ENCODE measurements at places on chromosomes 5 and 9.

- peak; percentile 76 for ATAC-seq
These were observed 13.8 kb downstream of the ST8SIA4 start for GRCh38 chr5:100889165-100889743.

GRCh38 chr9:130239741-130240241 lies 25.8 kb upstream of the HMCN2 start:
- ATAC-seq, result peak; percentile 93

GRCh38 chr5:41707853-41708603 lies 162.2 kb downstream of the OXCT1 start:
- ATAC-seq, result no peak

DNA sequence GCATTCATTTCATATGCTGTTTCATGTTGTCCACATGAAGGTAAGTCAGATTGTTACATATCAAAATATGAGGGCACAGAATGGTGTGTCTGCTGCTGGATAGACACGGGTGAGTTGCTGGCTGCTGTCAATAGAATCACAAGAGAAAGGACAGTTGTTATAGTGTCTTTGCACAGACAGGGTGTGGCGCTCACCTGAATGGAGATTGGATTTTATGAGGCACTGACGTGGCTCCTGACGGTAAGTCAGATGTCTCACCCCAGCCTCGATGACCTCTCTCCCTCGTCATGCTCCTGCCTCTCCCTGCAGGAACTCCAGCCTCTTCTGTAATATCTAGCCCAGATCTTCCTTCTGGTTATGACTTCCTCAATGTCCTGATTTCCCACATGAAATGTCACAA lies 75.4 kb upstream of the SELENOP start:
- ATAC-seq, result no peak

DNA sequence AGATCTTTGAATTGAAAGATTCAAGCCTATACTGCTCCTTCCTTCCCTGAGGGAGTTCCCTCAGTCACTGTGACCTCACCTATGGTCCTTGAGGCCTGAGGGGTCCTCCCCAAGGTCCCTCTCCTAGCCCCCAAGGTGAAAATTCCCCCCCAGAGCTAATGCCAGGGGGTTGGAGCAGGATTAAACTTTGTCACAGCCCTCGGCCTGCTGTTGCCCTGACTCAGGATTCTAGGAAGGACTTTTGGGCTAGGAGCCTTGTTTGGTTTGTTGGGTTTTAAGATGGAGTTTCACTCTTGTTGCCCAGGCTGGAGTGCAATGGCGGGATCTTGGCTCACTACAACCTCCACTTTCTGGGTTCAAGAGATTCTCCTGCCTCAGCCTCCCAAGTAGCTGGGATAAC lies 123.2 kb downstream of the C5orf15 start:
- no peak for ATAC-seq

DNA sequence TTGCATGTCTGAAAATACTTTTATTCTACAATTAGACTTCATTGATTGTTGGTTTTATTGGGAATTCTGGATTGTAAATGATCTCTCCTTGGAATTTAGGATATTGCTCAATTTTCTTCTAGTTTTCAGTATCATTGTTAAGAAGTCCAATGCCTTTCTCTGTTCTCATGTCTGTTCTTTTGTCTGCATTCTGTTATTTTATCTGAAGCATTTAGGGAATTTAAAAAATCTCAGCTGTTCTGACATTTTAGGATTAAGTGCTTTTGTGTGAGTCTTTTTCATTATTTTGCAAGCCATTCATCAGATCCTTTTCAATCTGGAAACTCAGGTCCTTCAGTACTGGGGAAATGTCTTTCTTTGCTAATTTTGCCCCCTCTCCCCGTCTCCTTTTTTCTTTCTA lies 4.4 kb upstream of the FER start:
- ATAC-seq, result no peak

DNA sequence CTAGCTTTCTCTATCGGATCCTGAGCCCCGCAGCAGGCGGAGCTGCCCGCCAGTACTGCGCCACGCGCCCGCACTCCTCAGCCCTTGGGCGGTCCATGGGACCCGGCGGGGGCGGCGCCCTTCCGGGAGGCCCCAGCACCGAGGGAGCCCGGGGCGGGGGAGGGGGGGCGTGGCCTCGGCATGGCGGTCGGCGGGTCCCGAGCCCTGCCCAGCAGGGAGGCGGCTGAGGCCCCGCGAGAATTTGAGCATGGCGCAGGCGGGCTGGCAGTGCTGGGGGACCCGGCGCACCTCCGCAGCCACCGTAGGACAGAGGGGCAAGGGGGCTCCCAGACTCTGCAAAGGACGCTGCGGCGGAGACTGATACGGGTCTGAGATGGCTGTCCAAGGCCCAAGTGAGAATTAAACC lies 6.8 kb downstream of the ZDHHC11B start:
- peak; percentile 37 for ATAC-seq

GRCh38 chr9:97153967-97154366 lies 115.0 kb upstream of the CTSV start:
- ATAC-seq, result no peak

DNA sequence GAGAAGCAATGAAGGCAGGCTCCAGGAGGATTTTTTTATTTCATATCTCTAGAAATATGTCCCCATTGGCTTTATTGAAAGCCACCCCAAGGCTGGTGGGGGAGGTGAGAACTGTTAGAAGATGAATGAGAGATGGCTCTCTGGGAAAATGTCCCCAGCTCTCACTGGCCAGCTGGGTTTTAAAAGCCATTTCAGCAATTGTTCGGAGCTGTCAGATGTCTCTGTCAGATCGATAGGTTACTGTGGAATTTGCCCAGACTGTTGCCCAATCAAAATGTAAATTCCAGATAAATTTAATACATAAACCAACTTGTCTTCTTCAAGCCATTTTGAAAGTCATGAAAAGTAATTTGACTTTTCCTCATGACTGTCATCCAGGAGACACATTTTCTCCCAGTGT lies 67.0 kb upstream of the BRINP1 start:
- ATAC-seq, result no peak

DNA sequence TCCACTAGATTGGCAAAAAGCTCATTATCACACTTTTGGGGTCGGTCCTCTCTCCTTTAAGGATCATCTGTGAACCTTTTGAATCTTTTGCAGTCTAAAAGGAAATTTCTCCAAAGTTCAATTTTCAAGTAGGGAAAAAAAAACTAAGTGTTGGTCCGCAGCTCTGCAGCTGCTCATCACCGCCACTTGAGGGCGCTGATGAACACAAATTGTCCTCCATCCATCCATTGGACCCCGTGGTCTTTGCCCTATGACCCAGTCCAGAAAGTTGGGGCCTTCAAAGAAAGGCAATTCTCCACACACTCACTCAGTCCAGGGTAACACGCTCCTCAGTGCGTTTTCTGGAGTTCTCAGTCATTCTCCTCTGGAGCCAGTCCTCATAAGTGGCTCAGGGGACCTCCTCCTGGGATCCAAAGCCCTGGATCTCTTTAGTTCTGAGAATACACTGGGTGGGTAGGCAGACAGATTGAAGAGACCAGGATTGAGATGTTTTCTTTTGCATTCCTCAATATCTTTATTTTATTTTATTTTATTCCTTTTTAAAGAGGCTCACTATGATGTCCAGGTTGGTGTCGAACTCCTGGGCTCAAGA lies 63.6 kb upstream of the SLC28A3 start:
- no peak for ATAC-seq

DNA sequence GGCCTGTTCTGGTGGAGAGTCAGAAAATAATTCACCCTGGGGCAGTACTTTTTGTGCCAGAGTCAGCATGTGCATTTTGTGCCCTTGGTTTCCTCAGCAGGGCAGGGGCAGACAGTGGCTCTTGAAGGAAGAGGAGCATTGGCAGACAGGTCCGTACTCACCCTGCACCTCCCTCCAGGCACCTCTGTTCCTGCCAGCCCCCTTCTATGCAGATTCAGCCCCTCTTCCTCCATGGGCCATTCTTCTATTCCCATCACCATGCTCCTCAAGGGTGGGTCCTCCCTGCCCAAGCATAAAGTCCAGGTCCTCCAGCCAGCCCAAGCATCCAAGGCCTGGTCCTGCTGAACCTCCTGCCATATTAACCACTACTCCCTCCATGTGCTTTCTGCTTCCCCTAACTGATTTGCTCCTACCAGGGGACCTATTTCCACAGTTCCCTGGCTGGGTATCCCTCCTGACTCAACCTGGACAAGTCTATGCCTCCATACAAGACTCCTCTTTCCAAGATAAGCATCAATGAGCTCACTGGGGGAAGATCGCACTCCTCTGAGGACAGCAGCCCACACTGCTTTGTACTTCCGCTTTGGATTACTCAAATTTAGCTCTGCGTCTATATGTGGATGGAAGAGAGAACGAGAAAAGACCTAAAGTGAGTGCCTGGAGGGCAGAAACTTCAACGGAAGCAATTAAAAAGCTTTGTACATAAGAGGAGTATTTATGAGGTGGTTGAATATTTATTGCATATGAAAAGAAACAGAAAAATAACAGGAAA lies 9.3 kb upstream of the ACSL6 start:
- peak; percentile 37 for ATAC-seq

GRCh38 chr9:100515578-100516494 lies 42.9 kb downstream of the TMEFF1 start:
- ATAC-seq, result no peak

GRCh38 chr9:109276469-109277440 lies 44.1 kb downstream of the EPB41L4B start:
- ATAC-seq, result no peak

DNA sequence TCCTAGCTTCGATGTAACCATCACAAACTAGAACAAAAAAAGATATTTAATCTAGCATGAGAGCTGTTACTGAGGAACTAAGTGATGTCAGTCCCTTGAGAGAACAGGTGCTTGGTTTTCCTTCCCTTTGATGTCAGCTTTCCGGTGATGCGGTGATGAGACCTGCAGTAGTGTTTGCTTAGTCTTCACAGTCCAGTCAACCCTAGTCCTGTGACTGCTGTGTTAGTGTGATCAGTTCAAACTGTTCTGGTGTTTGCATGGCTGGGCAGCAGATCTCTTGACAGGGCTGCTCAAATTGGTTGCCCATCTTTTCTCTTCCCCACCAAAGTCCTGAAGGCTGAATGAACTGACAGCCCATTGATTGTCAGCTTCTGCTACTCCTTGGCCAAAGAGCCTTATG lies 608.6 kb upstream of the DAB2 start:
- ATAC-seq, result peak; percentile 100

- no peak for ATAC-seq
These were observed 267.7 kb downstream of the NTRK2 start for GRCh38 chr9:84937180-84937579.

DNA sequence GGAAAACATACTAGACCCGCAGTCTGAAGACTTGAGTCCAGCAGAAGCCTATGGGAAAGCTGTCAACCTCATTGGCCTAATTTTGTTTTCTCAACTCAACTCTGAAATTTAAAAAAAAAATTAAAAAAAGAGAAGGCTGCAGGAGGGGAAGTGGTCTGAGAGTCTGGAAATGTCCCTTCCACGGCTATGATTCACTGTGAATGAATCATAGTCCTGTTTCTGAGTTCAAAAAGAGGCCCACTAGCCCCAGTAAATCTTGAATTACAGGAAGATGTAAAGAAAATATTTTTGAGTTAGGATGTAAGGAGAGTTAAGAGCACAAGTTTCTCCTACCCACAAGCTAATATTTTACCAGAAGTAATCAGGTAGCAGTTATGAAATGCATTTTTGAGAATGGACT lies 565.5 kb upstream of the DMAC1 start:
- no peak for ATAC-seq

DNA sequence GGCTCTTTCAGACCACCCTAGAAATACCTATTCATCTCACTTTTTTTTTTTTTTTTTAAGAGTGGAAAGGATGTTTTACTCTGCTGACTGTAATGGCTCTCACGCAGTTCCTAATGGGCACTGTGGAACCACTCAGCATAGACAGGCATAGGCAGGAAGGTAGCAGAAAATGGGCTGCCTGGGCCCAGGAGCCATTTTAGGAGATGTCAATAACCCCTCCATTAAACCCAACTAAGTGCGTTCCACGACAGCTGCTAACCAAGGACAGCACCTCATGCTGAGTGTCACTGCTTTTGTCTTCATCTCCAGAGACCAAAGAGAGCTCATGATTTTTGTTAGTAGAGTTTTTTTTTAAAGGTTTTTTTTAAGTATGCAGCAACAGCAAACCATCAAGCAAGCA lies 15.3 kb downstream of the MAP1B start:
- no peak for ATAC-seq

DNA sequence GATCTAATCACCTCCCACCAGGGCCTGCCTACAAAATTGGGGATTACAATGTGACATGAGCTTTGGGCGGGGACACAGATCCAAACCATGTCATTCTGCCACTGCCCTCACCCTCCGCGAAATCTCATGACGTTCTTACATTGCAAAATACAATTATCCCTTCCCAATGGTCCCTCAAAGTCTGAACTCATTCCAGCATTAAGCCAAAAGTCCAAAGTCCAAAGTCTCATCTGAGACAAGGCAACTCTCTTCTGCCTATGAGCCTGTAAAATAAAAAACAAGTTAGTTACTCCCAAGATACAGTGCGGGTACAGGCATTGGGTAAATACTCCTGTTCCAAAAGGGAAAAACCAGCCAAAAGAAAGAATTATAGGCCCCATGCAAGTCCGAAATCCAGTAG lies 14.6 kb upstream of the PCDHAC2 start:
- no peak for ATAC-seq

Measured in stimulated activated memory B cell treated with anti-CD40 and anti-IgM and Interleukin-4, amounts not matched to agents 10 μg/mL and 1 μg/mL and 100 μg/mL, for 72 hours (primary cell).